CD8-positive, alpha-beta memory T cell (primary cell): ENCODE measurements at places on chromosomes 11 and 22. TPM values are rescaled to one million over a fixed set of nuclear protein-coding genes. Genes with fewer than 3 reads are reported as not detected.

DNA sequence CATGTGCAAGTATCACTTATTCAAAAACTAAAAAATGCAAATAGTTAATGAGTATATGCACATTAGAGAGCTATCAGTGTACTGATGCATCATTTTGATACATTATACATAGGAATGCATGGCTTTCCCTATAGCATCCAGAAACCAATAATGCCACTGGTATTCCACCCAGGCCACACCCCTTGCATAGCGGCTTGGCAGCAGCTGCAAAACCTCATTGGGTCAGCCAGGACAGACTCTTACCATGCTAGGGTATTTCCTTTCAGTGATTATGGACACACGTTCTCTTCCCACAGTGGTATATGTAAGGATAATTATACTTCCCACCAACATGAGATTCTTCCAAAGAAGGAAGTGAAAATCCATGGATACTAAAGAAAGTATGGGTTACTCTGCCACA, 145.9 kb upstream of the PITPNB start:
- no peaks in the 10 kb centered on the region for H3K27me3 ChIP-seq
- H3K4me1 ChIP-seq, result no peaks in the 10 kb centered on the region
- H3K27ac ChIP-seq, result no peak overlapping the region

- no peak overlapping the region for H3K27ac ChIP-seq
- H3K36me3 ChIP-seq, result no peaks in the 10 kb centered on the region
- no peaks in the 10 kb centered on the region for H3K4me1 ChIP-seq
- no peaks in the 10 kb centered on the region for H3K27me3 ChIP-seq
- H3K4me3 ChIP-seq, result no peak overlapping the region
- DNase-seq, result no peak
These were observed 17.4 kb downstream of the TP53AIP1 start for GRCh38 chr11:128925250-128925600.

DNA sequence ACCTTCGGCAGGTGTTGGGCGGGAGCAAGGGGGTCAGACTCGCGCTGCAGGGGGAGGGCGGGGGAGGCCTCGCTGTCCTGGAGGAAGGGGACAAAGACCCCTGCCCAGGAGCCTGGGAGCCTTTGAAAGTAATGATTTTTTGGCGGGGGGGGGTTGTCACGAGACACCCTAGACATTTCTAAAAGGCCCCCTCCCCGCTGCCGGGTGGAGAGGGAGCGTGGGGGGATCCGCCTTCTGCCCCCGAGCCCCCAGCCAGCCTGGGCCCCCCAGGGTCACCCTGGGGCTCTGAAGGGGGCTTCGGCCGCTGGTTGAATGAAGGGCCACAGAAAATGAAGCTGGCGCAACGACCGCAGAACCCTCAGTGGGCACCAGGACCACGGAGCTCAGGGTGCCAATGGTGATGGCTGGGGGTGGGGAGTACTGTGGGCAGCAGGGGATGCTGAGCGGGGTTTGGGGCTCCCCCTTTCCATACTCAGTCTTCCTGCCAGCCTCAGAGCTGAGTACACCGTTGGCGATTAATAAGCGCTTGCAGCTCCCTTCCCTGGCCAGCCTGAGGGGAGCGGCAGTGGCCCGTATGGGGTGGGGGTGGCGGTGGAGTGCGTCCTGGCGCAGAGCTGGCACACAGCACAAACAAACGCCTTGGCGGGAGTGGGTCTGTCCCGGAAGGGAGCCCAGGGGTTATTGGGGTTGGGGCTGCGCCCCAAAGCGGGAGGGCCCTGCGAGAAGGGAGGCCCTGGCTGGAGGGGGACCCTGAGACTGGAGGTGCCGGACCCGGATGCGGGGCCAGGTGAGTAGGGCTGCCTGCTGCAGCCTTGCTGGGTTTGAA, 1.2 kb upstream of the DUSP8 start:
- peak; percentile 41 for DNase-seq
- peaks cover 35% of the 10 kb centered on the region for H3K4me1 ChIP-seq
- peak overlapping the region; percentile 76 for H3K27ac ChIP-seq
- no peaks in the 10 kb centered on the region for H3K36me3 ChIP-seq

DNA sequence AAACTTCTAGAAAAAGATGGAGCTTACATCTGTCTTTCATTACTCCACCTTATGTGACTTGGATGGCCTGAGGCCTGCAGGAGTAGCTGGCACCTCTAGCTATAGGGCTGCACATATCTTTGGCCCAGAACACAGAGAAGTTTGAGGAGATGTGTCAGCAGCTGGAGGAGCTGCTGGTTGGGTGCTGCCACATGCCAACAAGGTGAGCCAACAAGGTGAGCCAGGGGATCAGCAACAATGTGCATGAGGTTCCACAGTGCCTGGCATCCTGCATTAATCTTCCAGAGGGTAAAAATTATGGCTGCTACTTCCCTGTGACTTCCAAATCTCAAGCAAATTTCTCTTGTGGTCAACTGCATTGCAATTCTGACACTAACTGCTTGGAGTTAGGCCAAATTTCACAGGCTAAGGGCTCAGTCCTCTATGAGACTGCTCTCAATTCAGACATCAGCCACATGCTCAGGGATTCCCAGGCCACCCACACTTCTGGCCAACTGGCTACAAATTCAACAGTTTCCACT, 16.0 kb downstream of the RBM7 start:
- H3K4me1 ChIP-seq, result no peaks in the 10 kb centered on the region
- no peak overlapping the region for H3K4me3 ChIP-seq
- DNase-seq, result no peak
- H3K27ac ChIP-seq, result no peak overlapping the region

- no peaks in the 10 kb centered on the region for H3K27me3 ChIP-seq
- DNase-seq, result no peak
- H3K4me1 ChIP-seq, result no peaks in the 10 kb centered on the region
- H3K4me3 ChIP-seq, result no peak overlapping the region
- H3K36me3 ChIP-seq, result no peaks in the 10 kb centered on the region
These were observed 119.0 kb downstream of the SLC17A6 start for GRCh38 chr11:22456993-22457762.

GRCh38 chr11:19633276-19633675, 79.4 kb upstream of the NAV2 start:
- no peak overlapping the region for H3K27ac ChIP-seq
- H3K36me3 ChIP-seq, result no peaks in the 10 kb centered on the region
- no peaks in the 10 kb centered on the region for H3K4me1 ChIP-seq
- H3K27me3 ChIP-seq, result no peaks in the 10 kb centered on the region
- no peak overlapping the region for H3K4me3 ChIP-seq

Gene BUD13
- 31.4 TPM for total RNA-seq
